Calu3 (cell line): ENCODE measurements at places on chromosomes 11 and 22. TPM values are rescaled to one million over a fixed set of nuclear protein-coding genes. Genes with fewer than 3 reads are reported as not detected.

KREMEN1 gene
- 2.1 and 2.8 TPM in 2 replicates for total RNA-seq

THY1 gene
- not detected in 2 replicates for total RNA-seq

GRAMD1B gene
- 5.9 and 8.2 TPM in 2 replicates for total RNA-seq

PYGM gene
- total RNA-seq: 1.4 and 1.8 TPM in 2 replicates

THAP12 gene
- total RNA-seq: 45.9 and 49.2 TPM in 2 replicates

BLID gene
- total RNA-seq: not detected in 2 replicates

WBP2NL gene
- total RNA-seq: 2.8 and 3.7 TPM in 2 replicates

OR51B2 gene
- not detected in 2 replicates for total RNA-seq

RAG1 gene
- total RNA-seq: 0.56 and 0.90 TPM in 2 replicates

NKAPD1 gene
- 13.0 and 14.7 TPM in 2 replicates for total RNA-seq

OR5D13 gene
- total RNA-seq: not detected in 2 replicates

OR51I1 gene
- total RNA-seq: not detected in 2 replicates

FOLH1 gene
- 0.80 and 0.81 TPM in 2 replicates for total RNA-seq

GSTT2 gene
- total RNA-seq: 0.64 and 0.85 TPM in 2 replicates

LMO1 gene
- total RNA-seq: not detected in 2 replicates

CARD18 gene
- total RNA-seq: not detected in 2 replicates

UPB1 gene
- total RNA-seq: 0.22 and 0.50 TPM in 2 replicates

SLC25A17 gene
- 20.7 and 24.3 TPM in 2 replicates for total RNA-seq

RNF215 gene
- total RNA-seq: 42.5 and 48.8 TPM in 2 replicates

RAB38 gene
- 6.3 and 7.3 TPM in 2 replicates for total RNA-seq

ACR gene
- not detected in 2 replicates for total RNA-seq

CATSPER1 gene
- 1.0 and 2.6 TPM in 2 replicates for total RNA-seq

NCR3LG1 gene
- total RNA-seq: 3.1 and 5.3 TPM in 2 replicates

SCGB1D2 gene
- not detected in 2 replicates for total RNA-seq

HSD17B12 gene
- total RNA-seq: 114 TPM in 2 replicates

DCHS1 gene
- total RNA-seq: 0.02 TPM in 1 of 2 replicates, not detected in the other

LGR4 gene
- total RNA-seq: 50.0 and 51.4 TPM in 2 replicates

DSCAML1 gene
- total RNA-seq: 0.07 and 0.27 TPM in 2 replicates

TRPM5 gene
- total RNA-seq: not detected in 2 replicates

MMP8 gene
- not detected in 2 replicates for total RNA-seq

ELFN2 gene
- 1.5 and 2.8 TPM in 2 replicates for total RNA-seq

SUSD2 gene
- total RNA-seq: 2.5 and 3.1 TPM in 2 replicates

OR5P2 gene
- not detected in 2 replicates for total RNA-seq

CALCA gene
- 1.2 TPM in 1 of 2 replicates, not detected in the other for total RNA-seq

SCGB1A1 gene
- not detected in 2 replicates for total RNA-seq

KCNQ1OT1 gene
- 1.2 and 1.3 TPM in 2 replicates for total RNA-seq

SDF2L1 gene
- total RNA-seq: 87.0 and 88.2 TPM in 2 replicates

GPR83 gene
- total RNA-seq: 0.07 and 0.19 TPM in 2 replicates

MYOD1 gene
- total RNA-seq: not detected in 2 replicates

APOA1 gene
- not detected in 2 replicates for total RNA-seq

FGF4 gene
- not detected in 2 replicates for total RNA-seq

CLDN5 gene
- total RNA-seq: not detected in 2 replicates

C11orf91 gene
- total RNA-seq: 5.8 and 7.6 TPM in 2 replicates

XRRA1 gene
- total RNA-seq: 18.4 and 20.1 TPM in 2 replicates

SMTNL1 gene
- total RNA-seq: not detected in 2 replicates

C11orf87 gene
- total RNA-seq: not detected in 2 replicates

ADAMTS8 gene
- total RNA-seq: not detected in 2 replicates

BIRC3 gene
- total RNA-seq: 69.4 and 85.6 TPM in 2 replicates

RCOR2 gene
- total RNA-seq: 0.26 and 0.37 TPM in 2 replicates
